ENCODE measurements at places on chromosomes 11 and 22. TPM values are rescaled to one million over a fixed set of nuclear protein-coding genes. Genes with fewer than 3 reads are reported as not detected.

- no peak overlapping the region for H3K27ac ChIP-seq
- no peaks in the 10 kb centered on the region for H3K27me3 ChIP-seq
- DNase-seq = no peak
- H3K4me3 ChIP-seq = no peak overlapping the region
- H3K4me1 ChIP-seq = no peaks in the 10 kb centered on the region
These were observed 39.3 kb upstream of the COMT start for GRCh38 chr22:19902245-19902715.

- H3K27ac ChIP-seq = no peak overlapping the region
- no peaks in the 10 kb centered on the region for H3K4me1 ChIP-seq
- no peaks in the 10 kb centered on the region for H3K36me3 ChIP-seq
- no peak overlapping the region for H3K4me3 ChIP-seq
- DNase-seq = no peak
These were observed 87.9 kb downstream of the ADAMTS15 start for GRCh38 chr11:130536106-130537040.

DNA sequence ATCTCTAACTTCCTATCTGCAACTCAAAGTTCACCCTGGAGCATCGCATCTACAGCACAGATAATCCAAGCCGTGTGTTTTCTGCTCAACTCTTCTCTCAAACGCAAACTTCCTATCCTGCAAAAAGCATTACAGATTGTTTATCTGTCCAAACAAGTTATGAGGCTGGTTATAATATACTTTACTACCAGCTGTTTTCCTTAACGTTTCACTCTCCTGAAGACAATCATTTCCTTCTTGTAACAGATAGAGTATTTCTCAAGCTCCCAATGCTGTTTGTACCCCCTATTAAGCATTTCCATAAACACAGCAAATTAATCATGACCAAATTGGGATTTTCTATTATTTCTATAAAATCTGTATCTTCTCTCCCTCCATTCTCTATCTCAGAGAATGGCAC is 84.7 kb downstream of the SBF2 start:
- H3K27ac ChIP-seq = no peak overlapping the region
- no peak overlapping the region for H3K4me3 ChIP-seq
- H3K36me3 ChIP-seq = no peaks in the 10 kb centered on the region
- no peaks in the 10 kb centered on the region for H3K27me3 ChIP-seq

- H3K36me3 ChIP-seq = no peaks in the 10 kb centered on the region
- DNase-seq = no peak
- H3K27me3 ChIP-seq = no peaks in the 10 kb centered on the region
- H3K4me3 ChIP-seq = no peak overlapping the region
- no peaks in the 10 kb centered on the region for H3K4me1 ChIP-seq
These were observed 31.6 kb upstream of the MPPED2 start for GRCh38 chr11:30617762-30618161.

- no peak overlapping the region for H3K4me3 ChIP-seq
- no peak overlapping the region for H3K27ac ChIP-seq
- DNase-seq = no peak
- H3K36me3 ChIP-seq = no peaks in the 10 kb centered on the region
- H3K4me1 ChIP-seq = no peaks in the 10 kb centered on the region
These were observed 2.4 kb downstream of the OR5A2 start for GRCh38 chr11:59423835-59424234.

- no peak overlapping the region for H3K27ac ChIP-seq
- no peaks in the 10 kb centered on the region for H3K36me3 ChIP-seq
- H3K4me3 ChIP-seq = no peak overlapping the region
These were observed 4.4 kb upstream of the KRTAP5-9 start for GRCh38 chr11:71543866-71544265.

DNA sequence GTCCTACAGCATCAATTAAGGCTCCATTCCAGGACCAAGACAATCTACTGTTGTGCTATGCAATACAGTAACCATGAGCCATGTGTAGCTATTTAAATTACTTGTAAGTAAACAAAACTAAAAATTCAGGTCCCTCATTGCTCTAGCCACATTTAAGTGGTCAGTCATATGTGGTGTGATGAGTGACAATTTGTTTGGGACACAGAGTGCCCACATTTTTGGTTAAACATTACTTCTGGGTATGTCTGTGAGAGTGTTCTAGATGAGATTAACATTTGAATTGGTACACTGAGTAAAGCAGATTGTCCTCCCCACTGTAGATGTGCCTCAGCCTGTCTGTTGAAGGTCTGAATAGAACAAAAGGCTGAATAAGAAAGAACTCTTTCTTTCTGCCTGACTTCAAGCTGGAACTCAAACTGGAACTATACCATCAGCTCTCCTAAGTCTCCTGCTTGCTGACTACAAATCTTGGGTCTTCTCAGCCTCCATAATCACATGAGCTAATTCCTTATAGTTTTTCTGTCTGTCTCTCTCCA is 15.8 kb downstream of the KBTBD3 start:
- H3K27ac ChIP-seq = no peak overlapping the region
- DNase-seq = no peak
- H3K4me1 ChIP-seq = no peaks in the 10 kb centered on the region
- H3K36me3 ChIP-seq = no peaks in the 10 kb centered on the region

- H3K27ac ChIP-seq = no peak overlapping the region
- H3K4me1 ChIP-seq = no peaks in the 10 kb centered on the region
- no peak for DNase-seq
- no peaks in the 10 kb centered on the region for H3K36me3 ChIP-seq
- no peaks in the 10 kb centered on the region for H3K27me3 ChIP-seq
These were observed 20.7 kb upstream of the NAV2 start for GRCh38 chr11:19691815-19692500.

- H3K4me1 ChIP-seq = no peaks in the 10 kb centered on the region
- H3K27me3 ChIP-seq = no peaks in the 10 kb centered on the region
- no peaks in the 10 kb centered on the region for H3K36me3 ChIP-seq
- H3K27ac ChIP-seq = no peak overlapping the region
- DNase-seq = no peak
These were observed 6.4 kb upstream of the SYT12 start for GRCh38 chr11:67016550-67016949.

GRCh38 chr22:46073683-46074504 is 76.4 kb upstream of the PPARA start:
- H3K27me3 ChIP-seq = no peaks in the 10 kb centered on the region
- DNase-seq = no peak
- H3K36me3 ChIP-seq = no peaks in the 10 kb centered on the region
- no peak overlapping the region for H3K27ac ChIP-seq

DNA sequence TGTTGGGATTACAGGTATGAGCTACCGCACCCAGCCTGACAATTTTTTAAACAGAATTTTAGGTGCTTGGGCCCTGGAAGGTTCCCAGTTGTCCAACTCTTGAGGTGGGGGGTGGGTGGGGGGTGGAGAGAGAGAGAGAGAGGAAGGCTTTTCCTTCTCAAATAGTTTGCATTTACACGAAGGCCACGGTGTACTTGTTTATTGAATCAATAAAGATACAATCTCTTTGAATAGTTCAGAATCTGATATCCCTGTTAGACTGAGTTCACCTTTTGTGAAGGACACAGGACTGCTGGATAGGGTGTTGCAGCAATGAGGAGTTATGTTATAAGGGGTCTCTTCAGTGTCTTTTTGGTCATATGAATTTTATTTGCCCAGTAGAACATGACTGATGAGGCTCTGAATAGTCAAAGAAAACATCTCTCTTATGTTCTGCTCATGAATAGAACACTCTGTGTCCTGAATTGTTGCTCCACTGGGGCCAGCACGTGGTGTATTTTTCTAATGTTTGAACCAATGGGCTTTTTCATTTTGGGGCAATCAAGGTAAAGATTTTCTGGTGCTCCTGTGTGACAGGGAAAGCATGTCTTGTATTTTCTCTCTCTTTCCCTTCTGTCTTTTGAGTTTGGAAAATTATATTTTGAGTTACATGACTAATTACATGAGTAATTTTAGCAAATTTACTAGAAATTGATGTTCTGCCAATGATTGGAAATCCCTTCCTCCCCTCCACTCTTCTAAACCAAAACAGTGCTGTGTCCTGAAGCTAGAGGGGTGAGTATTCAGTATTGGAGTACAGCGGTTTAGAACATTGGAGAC is 61.7 kb downstream of the PTPRJ start:
- no peak overlapping the region for H3K27ac ChIP-seq
- DNase-seq = no peak
- no peaks in the 10 kb centered on the region for H3K36me3 ChIP-seq
- no peaks in the 10 kb centered on the region for H3K27me3 ChIP-seq

- H3K4me3 ChIP-seq = no peak overlapping the region
- H3K27ac ChIP-seq = no peak overlapping the region
- H3K27me3 ChIP-seq = no peaks in the 10 kb centered on the region
- no peaks in the 10 kb centered on the region for H3K36me3 ChIP-seq
- DNase-seq = no peak
These were observed 45.0 kb downstream of the LARGE1 start for GRCh38 chr22:33875316-33875715.

- H3K4me3 ChIP-seq = no peak overlapping the region
- no peaks in the 10 kb centered on the region for H3K27me3 ChIP-seq
- H3K36me3 ChIP-seq = no peaks in the 10 kb centered on the region
- DNase-seq = no peak
These were observed 11.0 kb upstream of the EHF start for GRCh38 chr11:34609850-34610249.

DNA sequence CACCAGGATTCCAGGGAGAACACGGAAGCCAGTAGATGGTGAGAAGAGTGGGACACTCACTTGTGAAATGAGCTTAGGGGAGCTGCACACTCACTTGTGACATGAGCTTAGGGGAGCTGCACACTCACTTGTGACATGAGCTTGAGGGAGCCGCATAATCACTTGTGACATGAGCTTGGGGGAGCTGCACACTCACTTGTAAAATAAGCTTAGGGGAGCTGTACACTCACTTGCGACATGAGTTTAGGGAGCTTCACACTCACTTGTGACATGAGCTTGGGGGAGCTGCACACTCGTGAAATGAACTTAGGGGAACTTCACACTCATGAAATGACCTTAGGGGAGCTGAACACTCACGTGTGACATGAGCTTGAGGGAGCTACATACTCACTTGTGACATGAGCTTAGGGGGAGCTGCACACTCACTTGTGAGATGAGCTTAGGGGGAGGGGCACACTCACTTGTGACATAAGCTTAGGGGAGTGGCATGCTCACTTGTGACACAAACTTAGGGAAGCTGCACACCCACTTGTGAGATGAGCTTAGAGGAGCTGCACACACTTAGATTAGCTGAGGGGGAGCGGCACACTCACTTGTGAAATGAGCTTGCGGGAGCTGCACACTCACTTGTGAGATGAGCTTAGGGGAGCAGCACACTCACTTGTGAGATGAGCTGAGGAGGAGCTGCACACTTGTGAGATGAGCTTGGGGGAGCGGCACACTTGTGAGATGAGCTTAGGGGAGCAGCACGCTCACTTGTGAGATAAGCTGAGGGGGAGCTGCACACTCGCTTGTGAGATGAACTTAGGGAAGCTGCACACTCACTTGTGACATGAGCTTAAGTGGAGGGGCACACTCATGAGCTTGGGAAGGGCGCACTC is 59.0 kb downstream of the NCAPD3 start:
- DNase-seq = no peak
- H3K27ac ChIP-seq = no peak overlapping the region
- no peak overlapping the region for H3K4me3 ChIP-seq
- no peaks in the 10 kb centered on the region for H3K4me1 ChIP-seq

GRCh38 chr11:134882671-134883297 is 470.7 kb upstream of the B3GAT1 start:
- H3K27ac ChIP-seq = no peak overlapping the region
- H3K27me3 ChIP-seq = no peaks in the 10 kb centered on the region
- H3K4me3 ChIP-seq = no peak overlapping the region
- no peak for DNase-seq
- no peaks in the 10 kb centered on the region for H3K36me3 ChIP-seq

DNA sequence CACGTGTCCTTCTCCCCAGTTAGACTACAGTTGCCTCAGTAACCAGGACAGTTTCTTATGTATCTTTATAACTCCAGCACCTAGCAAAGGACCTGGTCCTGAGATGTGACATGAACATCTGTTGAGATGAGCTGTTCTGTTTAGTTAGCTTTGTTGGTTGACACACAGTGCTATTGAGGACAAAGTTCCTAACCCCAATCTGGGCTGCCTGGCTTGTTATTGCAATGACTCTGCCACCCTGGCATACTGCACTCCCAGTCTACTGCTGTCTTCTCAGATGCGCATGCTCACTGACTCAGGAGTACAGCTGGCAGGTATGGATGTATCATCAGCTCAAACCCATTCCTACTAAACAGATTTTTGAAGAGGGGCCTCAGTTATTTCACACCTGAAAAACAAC is 7.4 kb downstream of the DESI1 start:
- H3K27ac ChIP-seq = no peak overlapping the region
- H3K4me3 ChIP-seq = no peak overlapping the region
- DNase-seq = no peak
- peaks cover 9% of the 10 kb centered on the region for H3K4me1 ChIP-seq
- no peaks in the 10 kb centered on the region for H3K27me3 ChIP-seq
- no peaks in the 10 kb centered on the region for H3K36me3 ChIP-seq

- no peak for DNase-seq
- no peak overlapping the region for H3K4me3 ChIP-seq
- no peak overlapping the region for H3K27ac ChIP-seq
- no peaks in the 10 kb centered on the region for H3K36me3 ChIP-seq
- no peaks in the 10 kb centered on the region for H3K4me1 ChIP-seq
These were observed 18.5 kb downstream of the GAB2 start for GRCh38 chr11:78399136-78399535.

- H3K4me1 ChIP-seq = no peaks in the 10 kb centered on the region
- no peak overlapping the region for H3K27ac ChIP-seq
- no peak for DNase-seq
- no peak overlapping the region for H3K4me3 ChIP-seq
- H3K27me3 ChIP-seq = no peaks in the 10 kb centered on the region
These were observed 12.6 kb downstream of the TNNT3 start for GRCh38 chr11:1932105-1932480.

Gene SULT4A1
- not detected for total RNA-seq

Gene FOLH1
- total RNA-seq = not detected

Gene CCDC116
- 0.29 TPM for total RNA-seq

Gene OR51E2
- not detected for total RNA-seq

Gene OR52N4
- total RNA-seq = 1.6 TPM

Gene SLCO2B1
- total RNA-seq = 2.4 TPM

Gene ZFTA
- total RNA-seq = 1.7 TPM

Gene APOA5
- not detected for total RNA-seq

Measured in CD4-positive, alpha-beta memory T cell (primary cell).